GOT3 (cell line): ENCODE measurements at places on chromosomes 13 and 19.

GRCh38 chr19:19602713-19603324 lies 15.7 kb downstream of the PBX4 start:
- DNase-seq, result no peak

- DNase-seq, result no peak
Measured at GRCh38 chr19:38685666-38686529, 38.4 kb downstream of the ACTN4 start.

DNA sequence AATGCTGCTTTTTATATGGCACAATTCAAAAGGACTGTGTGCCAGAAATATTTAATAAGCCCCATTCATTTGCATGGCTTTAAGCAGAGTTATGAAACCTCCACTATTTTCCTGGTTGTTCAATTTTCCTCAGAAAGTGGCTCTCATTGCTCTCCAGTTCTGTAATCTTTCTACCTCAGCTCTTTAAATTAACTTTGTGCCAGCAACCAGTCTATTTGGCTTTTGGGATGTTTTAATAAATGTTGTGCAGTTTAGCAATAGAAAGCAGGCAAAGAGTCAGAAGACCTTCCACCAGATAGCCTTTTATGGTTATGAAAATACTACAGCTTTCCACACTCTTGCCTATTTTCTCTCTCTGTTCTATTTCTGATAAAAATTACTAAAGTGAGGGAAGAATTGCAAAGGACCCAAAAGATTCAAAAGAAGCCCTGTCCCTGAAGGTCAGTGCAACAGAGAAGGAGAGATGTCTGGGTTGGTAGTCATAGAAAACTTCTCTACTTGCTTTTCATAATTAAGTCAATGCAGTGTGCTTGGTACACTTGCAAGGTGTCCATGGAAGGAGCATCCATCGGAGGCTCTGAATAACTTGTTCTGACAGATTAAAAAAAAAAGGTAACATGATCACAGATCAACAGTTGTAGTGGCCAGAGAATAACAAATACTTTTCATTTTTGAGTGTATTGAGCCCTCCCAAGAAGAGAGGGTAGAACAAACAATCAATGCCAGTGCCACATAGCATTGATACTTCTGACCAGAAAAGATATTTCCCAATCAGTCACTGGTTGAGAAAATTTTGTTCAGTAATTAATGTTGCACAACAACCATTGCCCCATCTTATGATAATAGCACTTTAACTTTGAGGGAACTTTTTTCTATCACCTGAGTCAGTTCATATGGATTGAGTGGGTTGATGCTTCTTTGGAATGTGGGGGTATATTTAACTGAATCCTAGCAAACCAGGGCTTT lies 48.4 kb upstream of the SPRY2 start:
- no peak for DNase-seq

DNA sequence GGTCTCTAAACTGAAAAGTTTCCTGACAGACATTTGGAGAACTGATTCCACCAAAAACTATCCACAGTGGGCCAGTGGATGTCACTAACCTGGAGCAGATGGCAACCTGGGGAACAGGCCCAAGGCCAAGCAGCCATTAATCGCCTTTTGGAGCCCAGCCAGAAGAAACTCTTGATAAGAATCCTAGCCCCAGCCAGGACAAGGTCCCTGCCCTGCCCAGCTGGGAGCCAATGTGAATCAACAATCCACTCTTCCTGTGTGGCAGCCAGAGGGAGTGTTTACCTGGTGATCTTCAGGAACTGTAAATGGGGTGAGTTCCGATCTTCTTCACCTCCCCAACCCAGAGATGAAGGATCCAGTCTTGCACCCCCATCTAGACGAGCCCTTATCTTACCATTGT lies 14.5 kb upstream of the IGSF23 start:
- no peak for DNase-seq
